ENCODE measurements at places on chromosomes 16 and 17. TPM values are rescaled to one million over a fixed set of nuclear protein-coding genes. Genes with fewer than 3 reads are reported as not detected.

Gene RNF112
- 1.9 TPM for total RNA-seq

DNA sequence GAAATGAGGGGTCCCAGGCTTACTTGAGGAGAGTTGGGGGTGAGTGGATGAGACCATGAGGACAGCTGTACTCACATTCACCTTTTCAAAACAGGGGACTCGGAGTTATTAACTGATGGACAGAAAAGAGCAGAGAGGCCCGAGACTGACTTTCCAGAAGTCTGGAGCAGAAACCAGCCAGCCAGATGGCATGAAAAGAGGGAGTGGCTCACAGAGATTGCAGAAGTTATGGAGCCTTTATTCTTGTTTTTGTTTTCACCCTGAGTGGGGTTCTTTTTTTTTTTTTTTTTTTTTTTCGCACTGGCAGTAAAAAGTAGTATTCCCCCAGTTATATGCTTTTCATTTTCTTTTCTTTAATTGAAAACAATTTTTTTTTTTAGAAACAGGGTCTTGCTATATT is 18.9 kb downstream of the TVP23A start:
- no peak for DNase-seq

GRCh38 chr16:27600381-27600780 is 50.4 kb downstream of the KATNIP start:
- peak; percentile 76 for DNase-seq

DNA sequence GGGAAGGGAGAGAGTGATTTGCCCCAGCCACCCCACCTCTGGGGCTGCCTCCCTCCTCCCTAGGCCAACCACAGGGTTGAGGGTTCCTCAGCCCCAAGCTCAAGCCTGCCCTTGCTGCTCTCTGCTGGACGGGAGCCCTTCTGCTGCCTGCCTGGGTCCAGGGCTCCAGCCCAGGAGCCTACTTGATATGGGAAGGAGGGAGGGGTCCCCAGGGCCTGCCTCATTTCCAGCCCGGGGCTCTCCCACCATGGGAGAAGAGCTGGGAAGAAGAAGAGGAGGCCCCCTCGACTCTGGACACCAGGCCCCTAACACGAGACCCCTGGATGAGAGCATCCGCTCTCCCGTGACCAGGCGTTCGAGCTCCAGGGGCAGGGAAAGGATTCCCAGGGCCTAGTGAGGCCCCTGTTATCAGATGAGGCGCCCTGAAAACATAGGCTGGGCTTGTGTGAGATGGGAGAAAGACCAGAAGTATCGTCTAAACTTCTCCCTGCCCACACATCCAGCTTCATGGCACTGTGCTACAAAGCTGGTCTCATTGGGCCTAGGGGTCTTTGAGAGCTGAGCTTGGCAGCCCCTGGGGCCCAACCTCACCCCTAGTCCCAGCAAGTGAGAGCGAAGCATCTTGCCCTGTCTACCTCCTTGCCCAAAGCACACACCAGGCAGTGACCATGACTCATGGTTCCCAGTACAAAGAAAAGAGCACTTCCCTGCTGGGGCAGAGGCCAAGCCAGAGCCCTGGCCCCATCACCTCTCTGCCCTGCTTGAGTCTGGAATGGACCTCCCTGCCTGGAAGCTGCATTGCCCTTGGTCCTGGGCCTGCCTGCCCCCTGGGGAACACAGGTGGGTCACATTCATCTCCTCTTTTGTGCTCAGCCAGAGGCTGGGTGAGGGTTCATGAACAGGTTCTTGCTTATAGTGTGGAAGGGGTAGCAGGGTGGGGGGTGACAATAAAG is 987 bp downstream of the SLC16A5 start:
- peak; percentile 92 for DNase-seq

DNA sequence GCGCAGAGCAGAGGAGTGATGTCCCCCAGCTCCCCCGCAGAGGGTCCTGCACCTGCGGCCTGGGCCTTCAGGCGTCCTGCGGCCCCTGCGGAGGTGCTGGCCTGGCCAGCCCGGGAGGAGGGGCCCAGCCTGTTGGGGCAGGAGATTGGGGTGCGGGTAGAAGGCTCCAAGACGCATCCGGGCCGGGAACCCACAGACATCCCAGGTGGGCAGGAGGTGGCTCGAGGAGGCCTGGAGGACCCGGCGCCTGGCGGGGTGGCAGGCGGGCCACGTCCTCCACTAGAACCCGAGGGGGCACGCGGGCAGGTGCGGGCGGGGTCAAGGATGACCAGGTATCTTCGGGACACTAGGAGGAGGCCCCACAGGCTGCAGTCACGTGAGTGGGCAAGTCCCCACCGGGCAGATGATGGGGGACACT is 647 bp upstream of the SECTM1 start:
- DNase-seq: no peak

DNA sequence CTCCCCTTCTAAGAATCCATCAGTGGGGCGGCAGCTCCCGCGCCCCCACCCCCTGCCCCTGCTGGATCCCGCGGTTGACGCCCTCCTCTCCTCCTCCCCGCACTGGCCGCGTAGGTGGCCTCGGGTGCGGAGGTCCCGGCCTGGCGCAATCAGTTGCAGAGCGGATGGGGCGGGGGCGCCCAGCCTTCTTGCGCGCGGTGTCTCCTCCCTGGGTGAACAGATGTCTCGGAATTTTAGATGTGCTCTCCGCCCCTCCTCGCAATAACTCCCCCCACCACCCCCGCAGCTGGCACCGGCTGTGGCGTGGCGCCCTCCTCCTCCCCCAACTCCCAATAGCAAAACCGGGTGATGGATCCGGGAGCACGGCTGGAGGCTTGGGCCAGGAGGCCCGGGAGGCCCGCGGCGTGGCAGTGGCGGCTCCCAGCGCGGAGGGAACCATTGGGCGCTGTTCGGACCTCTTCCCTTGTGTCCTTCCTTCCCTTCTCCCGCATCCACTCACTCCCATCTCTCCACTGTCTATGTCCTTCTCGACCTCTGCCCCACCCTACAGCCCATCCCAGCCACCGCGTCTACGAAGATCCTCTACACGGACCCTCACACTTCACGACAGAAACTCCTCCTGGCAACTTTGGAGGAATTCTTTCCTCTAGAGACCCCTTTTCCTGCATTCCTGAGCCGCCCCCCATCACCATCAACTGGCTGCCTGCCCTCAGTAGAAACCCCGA is 11.0 kb downstream of the NEUROD2 start:
- peak; percentile 51 for DNase-seq

GRCh38 chr17:70763018-70763417 is 593.7 kb downstream of the KCNJ2 start:
- no peak for DNase-seq

GRCh38 chr16:55453909-55454308 is 25.1 kb upstream of the MMP2 start:
- no peak for DNase-seq
